ENCODE measurements at places on chromosomes 11 and 22.

GRCh38 chr11:116724813-116725212, 48.0 kb downstream of the BUD13 start:
- no peak for DNase-seq

- no peak for DNase-seq
Observed at GRCh38 chr11:74672332-74672955, 58.8 kb downstream of the CHRDL2 start.

- no peak for DNase-seq
Observed at GRCh38 chr11:112408517-112408916, 147.9 kb upstream of the PLET1 start.

GRCh38 chr22:46754110-46754799, 8.2 kb upstream of the TBC1D22A start:
- DNase-seq, result peak; percentile 89

GRCh38 chr11:46075168-46075567, 46.1 kb downstream of the PHF21A start:
- peak; percentile 74 for DNase-seq

DNA sequence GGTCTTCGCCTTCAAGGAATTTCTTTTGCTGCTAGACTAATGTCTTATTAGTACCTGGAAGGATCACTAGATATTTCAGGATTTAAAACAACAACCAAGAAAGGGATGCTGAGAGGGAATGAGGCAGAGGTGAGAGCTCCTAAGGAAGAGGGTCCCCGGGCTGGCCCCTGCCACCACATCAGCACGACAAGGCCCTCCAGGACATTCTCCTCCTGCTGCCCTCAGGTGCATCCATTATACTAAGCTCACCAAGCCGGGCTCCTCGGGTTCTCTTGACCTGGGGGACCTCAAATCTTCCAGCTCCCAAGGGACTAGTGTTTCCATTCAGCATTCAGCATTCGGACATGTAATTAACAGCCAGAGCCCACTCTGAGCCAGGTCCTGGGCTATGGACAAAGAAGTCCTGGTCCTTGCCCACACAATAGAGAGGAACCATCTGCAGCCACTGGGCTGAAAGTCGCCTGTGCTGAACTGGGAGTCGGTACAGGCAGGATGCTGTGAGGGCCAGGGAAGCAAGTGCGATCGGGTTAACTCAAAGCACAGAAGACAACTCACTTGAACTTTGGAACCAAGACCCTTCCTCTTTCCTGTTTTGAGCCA, 29.4 kb upstream of the OAF start:
- DNase-seq, result no peak

GRCh38 chr11:129950101-129951091, 52.2 kb downstream of the PRDM10 start:
- peak; percentile 76 for DNase-seq

DNA sequence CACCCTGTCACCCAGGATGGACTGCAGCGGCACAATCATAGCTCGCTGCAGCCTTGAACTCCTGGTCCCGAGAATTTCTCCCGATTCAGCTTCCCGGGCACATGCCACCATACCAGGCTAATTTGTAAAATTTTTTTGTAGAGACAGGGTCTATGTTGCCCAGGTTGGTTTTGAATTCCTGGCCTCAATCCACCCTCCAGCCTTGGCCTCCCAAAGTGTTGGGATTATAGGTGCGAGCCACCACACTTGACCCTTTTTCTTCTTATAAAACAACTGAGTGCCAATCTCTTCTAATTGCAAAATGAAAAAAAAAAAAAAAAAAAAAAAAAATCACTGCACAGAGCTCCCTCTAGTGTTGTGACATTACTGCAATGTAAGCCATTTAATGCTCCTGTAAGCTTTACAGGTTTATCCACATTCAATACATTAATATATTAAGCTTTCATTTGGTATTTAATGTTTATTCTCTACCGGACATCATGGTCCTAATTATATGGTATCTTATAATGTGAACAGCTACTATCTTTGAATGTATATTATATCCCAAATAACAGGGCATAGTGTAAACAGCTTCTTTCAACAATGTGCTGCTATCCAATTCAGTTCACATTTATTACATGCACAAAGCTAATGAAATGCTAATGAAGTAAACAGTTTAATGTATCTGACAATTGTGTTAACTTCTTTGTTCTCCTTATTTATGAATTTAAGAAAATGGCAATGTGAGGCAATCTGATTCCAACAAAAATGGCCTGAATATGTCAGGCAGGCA, 44.6 kb downstream of the COPB1 start:
- peak; percentile 27 for DNase-seq

GRCh38 chr11:27356624-27357222, 6.3 kb downstream of the CCDC34 start:
- DNase-seq, result no peak

DNA sequence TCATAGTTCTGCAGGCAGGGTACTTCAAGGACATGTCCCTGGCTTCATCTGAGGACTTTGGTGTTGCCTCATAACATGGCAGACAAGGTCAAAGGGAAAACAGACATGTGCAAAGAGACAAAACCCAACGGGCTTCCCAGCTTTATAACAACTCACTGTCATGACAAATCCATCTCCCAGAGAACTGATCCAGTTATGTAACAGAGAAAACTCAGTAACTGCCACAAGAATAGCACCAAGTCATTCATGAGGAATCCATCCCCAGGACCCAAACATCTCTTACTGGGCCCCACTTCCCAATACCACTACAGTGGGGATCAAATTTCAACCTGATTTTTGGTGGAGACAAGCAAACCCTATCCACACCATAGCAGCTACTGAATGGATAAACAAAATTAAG, 13.0 kb downstream of the OR52N4 start:
- no peak for DNase-seq

GRCh38 chr11:12016246-12016645, 7.8 kb upstream of the DKK3 start:
- no peak for DNase-seq

DNA sequence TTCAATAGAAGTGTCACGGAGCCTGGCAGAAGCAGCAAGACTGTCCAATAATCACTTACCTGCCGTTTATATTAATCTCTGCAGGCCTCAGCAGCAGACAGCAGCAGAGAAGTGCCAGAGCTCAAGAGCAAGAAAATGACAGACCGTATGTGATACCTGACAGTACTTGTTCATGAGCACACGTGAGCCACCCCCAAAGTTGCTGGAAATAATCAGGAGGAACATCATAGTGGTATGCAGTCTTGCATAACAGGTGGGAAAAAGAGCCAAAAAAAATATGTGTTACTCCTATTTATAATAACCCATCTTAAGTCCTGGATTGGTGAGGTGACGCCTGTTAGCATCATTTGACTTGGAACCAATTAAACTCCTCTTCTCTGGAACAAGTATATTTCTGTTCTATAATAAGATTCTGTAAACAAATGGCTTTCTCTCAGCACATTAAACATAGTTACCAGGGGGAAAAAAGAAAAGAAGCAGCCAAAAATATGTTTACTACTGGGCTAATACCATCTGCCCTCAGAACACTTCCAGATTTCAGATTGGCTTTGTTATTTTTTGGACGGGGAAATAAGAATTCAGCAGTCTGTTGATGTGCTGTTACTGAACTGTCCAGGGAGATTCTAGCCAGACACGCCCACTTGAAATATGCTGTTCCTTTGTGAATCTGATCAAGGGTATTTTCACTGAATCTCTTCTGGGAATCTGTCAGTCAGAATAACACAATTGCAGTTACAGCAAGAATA, 7.9 kb upstream of the SLN start:
- DNase-seq, result no peak

GRCh38 chr11:111729071-111729830, 36.9 kb downstream of the PPP2R1B start:
- DNase-seq, result peak; percentile 79

DNA sequence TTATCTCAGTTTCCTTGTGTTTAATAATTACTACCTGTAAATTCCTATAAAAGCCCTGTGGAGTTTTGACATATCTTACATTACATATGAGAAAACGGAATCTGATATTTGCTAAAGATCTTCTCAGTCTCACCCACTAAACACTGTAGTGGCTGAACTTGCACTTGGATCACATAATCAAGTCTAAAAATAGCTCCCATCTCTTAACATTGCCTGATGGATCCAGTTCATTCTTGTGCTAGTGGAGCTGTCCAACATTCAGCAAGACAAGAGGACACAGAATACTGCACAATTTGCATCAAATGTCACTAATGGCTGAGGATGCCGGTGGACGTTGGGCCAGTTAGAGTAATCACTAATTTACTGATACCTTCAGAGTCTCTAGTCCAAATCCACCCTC, 569.9 kb upstream of the ANO5 start:
- DNase-seq, result no peak

GRCh38 chr22:45731798-45732495, 60.3 kb downstream of the ATXN10 start:
- no peak for DNase-seq

- no peak for DNase-seq
Observed at GRCh38 chr22:30953206-30953605, 15.4 kb downstream of the MORC2 start.

GRCh38 chr11:18745251-18745650, 19.3 kb upstream of the IGSF22 start:
- DNase-seq, result no peak

DNA sequence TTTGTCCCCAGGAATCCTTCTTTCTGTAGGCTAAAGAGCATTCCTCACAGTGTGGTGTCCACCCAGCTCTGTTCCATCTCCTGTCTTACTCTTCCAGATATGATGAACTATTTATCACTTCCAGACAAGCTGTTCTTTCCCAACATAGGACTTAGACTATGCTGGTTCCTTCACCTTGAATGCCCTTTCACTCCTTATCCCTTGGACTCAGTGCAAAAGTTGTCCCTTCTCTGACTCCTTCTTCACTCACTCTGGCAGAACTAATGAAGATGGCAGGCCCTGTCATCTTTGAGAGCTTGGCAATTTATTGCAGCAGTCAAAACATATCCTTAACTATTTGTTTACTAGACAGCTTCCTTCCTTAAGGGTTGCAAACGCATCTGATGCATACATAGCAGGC, 3.5 kb upstream of the OSBP2 start:
- DNase-seq, result no peak

- no peak for DNase-seq
Observed at GRCh38 chr11:65496304-65497140, 2.3 kb upstream of the MALAT1 start.

DNA sequence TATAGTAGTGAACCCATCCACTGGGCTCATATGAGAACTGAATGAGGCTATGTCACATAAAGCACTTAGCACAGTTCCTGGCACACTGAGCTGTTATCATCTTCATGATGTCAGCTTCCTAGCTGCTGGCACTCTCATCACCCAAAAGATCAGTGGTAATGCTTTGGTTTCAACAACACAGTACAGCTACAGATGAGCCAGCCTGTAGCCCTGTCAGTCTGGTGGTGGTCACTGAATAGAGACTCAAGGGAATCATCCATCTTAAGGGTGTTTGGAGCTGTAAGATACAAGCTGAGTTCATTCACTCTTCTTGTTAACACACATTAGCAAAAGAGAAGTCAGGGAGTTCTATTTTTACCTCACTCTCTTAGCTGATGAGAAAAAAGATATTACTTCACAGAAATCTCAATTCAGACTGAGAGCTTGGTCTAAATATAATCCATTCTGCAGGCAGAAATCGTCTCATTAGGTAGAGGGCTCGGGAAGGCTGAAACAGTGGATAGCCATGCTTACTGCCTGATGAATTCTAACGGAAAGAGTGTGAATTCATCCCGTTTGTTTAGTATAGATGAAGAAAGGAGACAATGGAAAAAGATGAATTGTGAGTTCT, 6.3 kb upstream of the SLC1A2 start:
- DNase-seq, result no peak

DNA sequence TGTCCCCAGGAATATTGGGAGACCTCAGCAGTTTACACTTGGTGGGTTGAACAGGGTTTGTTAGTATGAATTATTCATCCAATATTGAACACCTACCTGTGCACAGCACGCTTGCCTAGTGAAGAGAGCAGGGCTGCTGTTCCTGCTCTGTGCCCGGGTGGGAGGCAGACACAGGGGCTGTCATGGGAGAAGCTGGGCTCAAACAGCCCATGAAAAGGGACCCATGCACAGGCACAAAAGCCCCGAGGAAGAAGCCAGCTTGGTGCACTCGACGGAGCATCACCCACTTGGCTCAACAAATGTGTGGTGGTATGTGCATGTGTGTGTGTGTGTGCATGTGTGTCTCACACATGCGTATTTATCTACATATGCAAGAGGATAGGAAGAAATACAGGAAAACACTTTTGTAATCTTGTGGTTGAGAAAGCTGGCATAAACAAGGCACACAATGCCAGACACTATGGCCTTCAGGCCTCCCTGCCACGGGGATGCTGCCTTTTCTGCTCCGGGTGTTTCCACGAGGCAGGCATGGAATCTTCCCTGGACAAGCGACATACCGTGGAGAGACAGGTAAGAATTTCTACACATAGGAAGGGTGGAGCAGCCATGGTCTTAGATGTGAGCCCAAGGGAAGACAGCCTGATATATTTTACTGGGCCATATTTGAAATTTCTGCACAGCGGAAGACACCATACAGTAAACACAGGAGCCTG, 5.0 kb upstream of the APOBEC3A start:
- no peak for DNase-seq

DNA sequence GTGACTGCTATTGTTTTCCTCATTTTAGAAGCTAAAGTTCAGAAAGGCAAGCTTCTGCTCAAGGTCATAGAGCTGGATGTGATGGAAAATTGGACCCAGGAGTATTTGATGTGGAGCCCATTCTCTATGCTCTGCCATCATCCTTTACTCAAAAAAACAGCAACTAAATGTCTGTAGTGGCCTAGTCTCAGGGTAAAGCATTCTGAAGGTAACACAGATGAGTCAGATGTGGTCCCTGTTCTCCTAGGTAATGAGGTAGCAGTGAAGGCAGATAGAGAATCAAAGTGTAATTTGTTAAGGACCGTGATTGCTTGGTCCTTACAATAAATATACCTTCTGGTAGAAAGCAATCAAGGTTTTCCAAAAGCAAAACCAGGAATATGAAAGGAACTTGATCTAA, 84.4 kb upstream of the SPON1 start:
- DNase-seq, result no peak

DNA sequence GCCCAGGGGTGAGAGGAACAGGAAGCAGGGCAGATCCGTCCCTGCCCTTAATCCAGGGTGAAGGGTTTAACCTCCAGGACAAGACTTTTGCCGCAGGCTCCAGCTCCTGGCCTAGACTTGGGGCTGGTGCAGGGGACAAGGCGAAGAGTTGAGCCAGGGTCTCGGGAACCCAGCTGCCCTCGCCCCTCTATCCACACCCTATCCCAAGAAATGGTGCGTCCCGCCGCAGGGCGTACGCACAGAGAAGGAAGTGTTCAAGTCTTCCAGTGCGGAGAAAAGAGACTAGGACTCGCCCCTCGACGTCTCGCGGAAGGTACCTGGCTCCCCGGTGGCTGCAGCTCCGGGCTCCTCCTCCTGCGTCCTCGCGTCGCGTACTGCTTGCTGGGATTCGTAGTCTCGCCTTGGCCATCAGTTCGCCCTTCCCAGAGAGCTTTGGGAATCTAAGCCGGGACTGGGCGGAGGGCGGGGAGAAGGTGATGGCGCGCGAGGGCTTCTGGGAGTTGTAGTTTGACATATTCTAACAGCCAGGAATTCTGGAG, at the start of gene ZMAT5:
ZMAT5 (minus strand) TSS at position 376 of the 539 bp plus-strand sequence. CDS start 18,463 bp downstream, outside the sequence.
- peak; percentile 99 for DNase-seq

DNA sequence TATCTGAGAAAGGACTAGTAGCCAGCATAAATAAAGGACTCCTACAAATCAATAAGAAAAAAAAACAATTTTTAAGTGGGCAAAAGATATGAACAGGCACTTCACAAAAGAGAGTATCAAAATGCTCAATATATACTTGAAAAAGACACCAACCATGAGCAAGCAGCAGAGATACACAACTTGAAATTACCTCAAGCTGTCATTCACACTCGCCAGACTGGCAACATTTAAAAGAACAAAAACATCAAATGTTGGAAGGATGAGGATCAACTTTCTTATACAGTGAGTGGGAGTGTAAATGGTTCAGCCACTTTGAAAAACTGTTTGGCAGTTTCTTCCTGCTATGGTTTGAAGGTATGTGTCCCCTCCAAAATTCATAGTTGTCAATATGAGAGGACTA, 23.9 kb upstream of the ELFN2 start:
- no peak for DNase-seq

Data from hematopoietic multipotent progenitor cell treated with erythropoietin and hydrocortisone succinate and interleukin-3 and kit ligand, for 8 days (in vitro differentiated cells).